ENCODE measurements at places on chromosomes 2 and 18. TPM values are rescaled to one million over a fixed set of nuclear protein-coding genes. Genes with fewer than 3 reads are reported as not detected.

- DNase-seq: no peak
Measured at GRCh38 chr2:120496759-120497158, 150.8 kb downstream of the INHBB start.

The ZBTB7C gene
- polyA plus RNA-seq: not detected

The AUP1 gene
- polyA plus RNA-seq: 130 TPM

GRCh38 chr2:171056307-171056706, 104.4 kb downstream of the TLK1 start:
- no peak for DNase-seq

The ALLC gene
- polyA plus RNA-seq: not detected

GRCh38 chr2:149819356-149819957, 231.9 kb upstream of the MMADHC start:
- DNase-seq: no peak

GRCh38 chr2:119247844-119248271, 24.2 kb downstream of the STEAP3 start:
- no peak for DNase-seq

- peak; percentile 36 for DNase-seq
Measured at GRCh38 chr18:49041435-49042245, 90.9 kb upstream of the SMAD7 start.

DNA sequence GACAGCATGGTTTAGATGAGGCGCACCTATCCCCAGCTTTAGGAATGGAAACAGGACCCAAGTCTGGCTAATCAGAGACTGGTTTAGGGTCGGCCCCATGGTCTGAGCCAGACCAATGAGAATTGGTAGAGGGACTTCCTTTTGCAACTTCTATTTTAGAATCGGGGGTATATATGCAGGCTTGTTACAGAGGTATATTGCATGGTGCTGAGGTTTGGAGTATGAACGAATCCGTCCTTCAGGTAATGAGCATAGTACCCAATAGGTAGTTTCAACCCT, 1.5 kb upstream of the BOLA3 start:
- DNase-seq: no peak

The CERS6 gene
- 3.0 TPM for polyA plus RNA-seq

- no peak for DNase-seq
Measured at GRCh38 chr2:12326449-12327190, 390.1 kb upstream of the TRIB2 start.

- no peak for DNase-seq
Measured at GRCh38 chr2:32745191-32745590, 117.3 kb downstream of the TTC27 start.

The NXPH2 gene
- not detected for polyA plus RNA-seq

- DNase-seq: no peak
Measured at GRCh38 chr2:214630402-214631045, 179.0 kb downstream of the BARD1 start.

DNA sequence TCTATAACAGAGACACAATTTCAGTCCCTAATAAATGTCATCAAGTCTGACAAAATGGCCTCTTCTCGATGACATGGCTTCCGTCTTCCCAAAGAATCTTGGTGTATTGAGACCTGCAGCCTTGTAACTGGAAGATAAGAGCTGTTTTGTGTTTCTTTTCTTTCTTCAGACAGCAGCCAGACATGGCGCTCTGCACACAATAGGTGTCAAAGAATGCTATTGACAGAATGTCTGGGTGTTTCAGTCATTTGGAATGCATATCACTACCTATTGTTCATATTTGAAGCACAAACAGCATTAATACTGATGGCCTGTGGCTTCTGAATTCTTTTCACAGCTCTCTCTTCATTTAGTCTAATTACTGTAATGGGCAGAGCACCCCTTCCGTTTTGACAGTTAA, 344.8 kb downstream of the RPRM start:
- DNase-seq: no peak

- DNase-seq: no peak
Measured at GRCh38 chr2:118325321-118325955, 237.2 kb downstream of the INSIG2 start.

The CDH7 gene
- polyA plus RNA-seq: not detected

The CLEC4F gene
- 2.3 TPM for polyA plus RNA-seq

The TEX44 gene
- polyA plus RNA-seq: not detected

DNA sequence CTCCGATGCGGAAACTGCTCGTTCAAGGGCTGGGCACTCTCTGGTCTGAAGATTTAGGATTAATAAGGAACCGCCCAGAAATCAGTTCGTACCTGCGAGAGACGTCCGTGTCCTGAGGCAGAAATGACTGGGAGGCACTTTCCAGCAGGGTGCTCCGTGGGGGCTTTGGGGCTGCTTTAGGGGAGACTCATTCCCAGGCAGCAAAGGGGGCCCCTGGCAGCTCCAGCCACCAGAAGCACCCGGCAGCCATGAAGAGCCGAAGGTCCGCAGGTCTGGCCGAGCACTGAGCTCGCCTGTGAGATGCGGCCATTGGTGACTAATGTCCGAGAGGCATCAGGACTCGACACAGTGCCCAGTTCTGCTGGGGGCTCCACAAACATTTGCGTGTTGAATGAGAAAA, 20.9 kb downstream of the KCNG2 start:
- no peak for DNase-seq

GRCh38 chr2:54577035-54577434, 120.9 kb downstream of the SPTBN1 start:
- DNase-seq: no peak

- no peak for DNase-seq
Measured at GRCh38 chr2:2688254-2688653, 357.2 kb upstream of the MYT1L start.

DNA sequence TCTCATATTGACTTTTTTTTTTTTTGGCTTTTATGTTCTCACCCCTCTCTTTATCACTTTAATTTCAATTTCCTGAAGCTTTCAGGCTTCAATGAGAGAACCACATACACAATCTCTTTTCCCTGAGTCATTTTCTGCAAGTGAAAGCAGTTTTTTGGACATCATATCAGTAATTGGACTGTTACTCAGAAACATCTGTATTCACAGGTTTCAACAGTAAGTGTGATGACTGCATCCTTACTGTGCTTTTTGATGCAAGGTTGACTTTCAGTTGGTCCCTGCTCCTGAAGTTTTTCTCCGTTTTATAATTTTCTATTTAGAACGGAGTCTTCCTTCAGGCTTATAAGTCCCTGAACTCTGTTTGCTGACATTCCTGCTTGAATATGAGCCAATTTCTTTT, 70.5 kb upstream of the CCBE1 start:
- DNase-seq: no peak

DNA sequence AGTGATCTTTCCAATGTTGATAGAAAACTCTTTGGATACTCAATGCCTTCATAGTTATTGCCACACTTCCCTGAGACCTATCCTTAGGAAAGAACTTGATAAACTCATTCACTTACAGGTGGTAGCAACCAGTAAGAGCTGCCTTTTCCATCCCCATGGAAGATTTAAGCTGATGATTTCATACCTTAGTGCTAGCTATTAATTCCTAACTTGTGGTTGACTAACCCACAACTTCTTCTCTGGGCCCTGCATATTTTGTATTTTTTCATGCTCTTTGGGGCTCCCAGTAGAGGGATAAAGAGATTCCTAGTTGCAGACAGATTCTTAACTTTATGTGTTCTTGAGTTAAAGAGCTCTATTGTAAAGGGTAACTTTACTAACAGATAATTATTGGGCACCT, 25.2 kb upstream of the SIX3 start:
- DNase-seq: no peak

The MAPK4 gene
- polyA plus RNA-seq: not detected

- peak; percentile 6 for DNase-seq
Measured at GRCh38 chr2:156589381-156590079, 153.4 kb downstream of the GPD2 start.

The PFN4 gene
- polyA plus RNA-seq: not detected

DNA sequence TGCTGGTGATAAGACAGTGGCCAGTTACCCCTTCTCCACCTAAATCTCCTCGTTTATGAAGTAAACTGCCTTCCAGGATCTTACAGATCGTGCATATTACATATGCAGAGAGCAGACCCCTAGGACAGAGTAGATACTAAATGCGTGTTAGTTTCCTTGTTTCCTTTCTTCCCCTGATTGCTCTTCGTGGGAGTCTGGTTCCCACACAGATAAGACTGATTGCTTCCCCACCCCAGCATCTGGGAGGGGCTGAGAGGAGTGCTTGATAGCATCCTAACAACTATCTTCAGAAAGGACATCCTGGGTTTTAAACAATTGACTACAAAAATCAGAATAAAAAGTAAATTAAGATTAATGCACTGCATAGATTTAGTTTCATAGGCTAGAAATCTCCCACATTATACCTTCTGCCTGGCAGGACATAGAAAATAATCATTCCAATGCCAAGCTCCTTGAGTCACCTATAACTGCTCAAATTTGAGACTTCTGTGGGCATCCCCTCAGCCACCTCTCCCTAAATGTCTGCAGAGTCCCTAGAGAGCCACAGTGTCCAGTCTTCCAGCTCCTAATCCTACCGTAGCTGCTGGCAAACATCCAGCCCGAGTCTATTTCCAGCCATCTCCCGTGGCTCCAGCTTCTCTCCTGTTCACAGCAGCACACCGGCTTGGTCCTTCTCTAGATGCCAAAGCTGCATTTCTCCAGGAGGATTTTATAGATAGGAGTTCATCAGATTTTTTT, 128.3 kb downstream of the LRRC30 start:
- DNase-seq: no peak

The HPCAL1 gene
- 99.5 TPM for polyA plus RNA-seq

DNA sequence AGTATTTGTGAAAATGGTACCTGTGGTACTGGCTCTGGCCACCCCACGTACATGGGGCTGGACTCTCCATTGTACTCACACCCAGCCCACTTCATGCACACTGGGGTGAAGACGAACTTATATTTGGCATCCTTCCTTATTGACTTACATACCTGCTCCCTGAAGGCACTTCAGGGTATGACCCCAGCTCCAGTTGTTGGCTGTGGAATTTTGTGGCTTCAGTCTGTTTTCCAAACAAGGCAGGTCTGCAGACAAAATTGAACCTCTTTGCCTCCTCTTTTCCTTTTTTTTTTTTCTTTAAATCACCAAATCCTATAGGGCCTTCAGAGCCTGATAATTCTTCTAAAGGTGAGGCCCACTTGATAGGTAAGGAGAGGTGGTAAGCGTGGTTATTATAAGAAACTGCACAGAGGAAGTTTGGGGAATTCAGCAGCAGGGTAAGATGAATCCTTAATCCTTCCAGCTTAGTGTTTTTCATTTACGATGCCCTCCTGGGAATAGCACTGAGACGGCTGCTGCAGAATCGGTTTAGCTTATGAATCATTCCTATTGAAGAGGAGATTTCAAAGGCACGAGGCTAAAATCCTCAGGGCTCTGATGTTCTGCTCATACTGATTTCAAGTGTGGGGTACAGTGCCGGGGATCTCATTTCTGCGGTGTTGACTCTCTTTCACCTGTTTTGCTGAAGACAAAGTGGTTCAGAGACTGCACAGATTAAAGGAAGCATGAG, 55.2 kb downstream of the KIF5C start:
- no peak for DNase-seq

The TMEM200C gene
- polyA plus RNA-seq: not detected

GRCh38 chr2:220188031-220188430, 560.6 kb downstream of the SLC4A3 start:
- no peak for DNase-seq

DNA sequence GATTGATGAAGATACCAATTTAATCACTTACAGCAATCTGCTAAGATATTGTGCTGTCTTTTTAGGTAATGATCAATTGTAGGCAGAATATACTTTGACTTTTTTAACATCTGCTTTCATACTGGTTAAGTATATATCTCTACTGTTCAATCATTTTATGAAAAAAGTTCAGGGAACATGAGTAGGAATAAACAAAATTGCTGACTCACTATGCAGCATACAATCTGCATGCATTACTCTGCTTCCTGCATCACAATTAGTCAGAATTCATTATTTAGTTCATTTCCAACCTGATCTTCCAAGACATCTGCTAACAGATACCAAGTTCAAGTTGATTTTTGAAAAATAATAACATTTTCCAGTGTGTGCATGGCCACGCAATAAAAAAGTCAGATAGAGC, 1430.4 kb upstream of the LRRTM1 start:
- DNase-seq: no peak

The PLGLB1 gene
- polyA plus RNA-seq: 0.42 TPM

The TGFA gene
- 2.5 TPM for polyA plus RNA-seq

GRCh38 chr2:111121028-111121827, 514 bp downstream of the BCL2L11 start:
- peak; percentile 54 for DNase-seq

- DNase-seq: no peak
Measured at GRCh38 chr18:5275872-5276271, 19.7 kb downstream of the ZBTB14 start.

The C2orf66 gene
- polyA plus RNA-seq: not detected

DNA sequence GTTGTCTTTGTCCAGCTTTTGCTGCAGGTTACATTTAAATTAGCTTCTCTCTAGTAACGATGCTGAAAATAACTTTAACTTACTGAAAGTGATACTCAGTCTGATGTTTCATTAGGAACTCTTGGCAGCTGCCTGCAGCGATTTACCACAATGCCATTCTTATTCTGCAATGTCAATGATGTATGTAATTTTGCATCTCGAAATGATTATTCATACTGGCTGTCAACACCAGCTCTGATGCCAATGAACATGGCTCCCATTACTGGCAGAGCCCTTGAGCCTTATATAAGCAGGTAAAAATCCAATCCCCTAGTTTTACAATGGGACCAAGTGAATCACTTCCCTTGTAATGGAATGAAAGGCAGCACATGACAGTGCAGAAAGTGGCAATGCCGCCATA, 16.3 kb upstream of the MFF start:
- DNase-seq: no peak

DNA sequence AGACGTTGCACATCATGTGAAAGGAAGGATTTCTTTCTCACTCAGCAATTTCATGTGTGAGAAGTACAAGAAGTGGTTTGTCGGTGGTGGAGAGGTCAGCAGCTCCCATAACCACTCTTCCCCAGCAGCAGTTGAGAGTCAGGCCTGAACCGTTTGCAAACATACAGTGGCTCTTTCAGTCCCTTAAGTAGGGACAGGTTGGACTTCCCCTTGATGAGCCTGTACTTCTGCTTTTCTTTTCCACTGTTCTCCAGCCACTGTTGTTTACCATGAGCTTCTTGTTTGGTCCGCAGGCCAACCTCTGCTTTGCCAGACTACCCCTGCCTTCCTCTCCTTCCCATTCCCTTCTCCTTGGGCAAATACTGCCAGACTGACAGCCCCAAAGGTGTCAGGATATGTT, 391.3 kb upstream of the CELF4 start:
- no peak for DNase-seq

DNA sequence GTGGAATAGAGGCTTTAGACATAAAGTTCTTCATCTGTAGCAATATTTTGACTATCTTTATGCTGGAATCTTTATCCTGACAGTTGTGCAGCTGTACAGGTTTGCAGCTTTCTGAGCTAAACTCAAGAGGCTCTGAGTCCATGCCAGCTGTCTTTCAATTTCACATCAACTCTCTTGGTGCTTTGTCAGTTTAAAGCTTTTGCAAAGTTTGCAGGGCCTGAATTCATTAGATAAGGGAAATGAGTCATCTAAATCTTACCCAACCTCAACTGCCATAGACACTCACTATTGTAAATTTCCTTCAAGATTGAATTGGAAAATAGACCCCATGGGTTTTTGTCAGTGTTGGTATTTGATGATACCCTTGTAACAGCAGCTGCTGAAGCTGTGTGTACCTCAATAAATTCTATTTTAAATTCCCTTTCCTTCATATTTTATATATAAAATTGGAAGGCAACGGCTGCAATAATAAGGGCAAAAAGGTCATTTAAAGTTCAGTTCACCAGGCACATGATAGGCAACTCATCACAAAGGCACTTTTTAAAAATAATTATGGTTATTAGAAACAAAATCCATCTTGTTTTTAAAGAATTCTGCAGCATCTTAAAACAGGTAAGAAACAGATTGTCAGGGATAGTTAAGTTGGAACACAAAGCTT, 169.9 kb upstream of the SLC39A10 start:
- peak; percentile 54 for DNase-seq
